ENCODE measurements at places on chromosomes 13 and 19.
A peak's percentile ranks its signal among the peaks of the same experiment; 100 is the strongest.

- DNase-seq: peak; percentile 4
Measured at GRCh38 chr19:16293118-16294091, 31.2 kb upstream of the KLF2 start.

- DNase-seq: no peak
Measured at GRCh38 chr19:4494691-4495064, 22.6 kb downstream of the HDGFL2 start.

DNA sequence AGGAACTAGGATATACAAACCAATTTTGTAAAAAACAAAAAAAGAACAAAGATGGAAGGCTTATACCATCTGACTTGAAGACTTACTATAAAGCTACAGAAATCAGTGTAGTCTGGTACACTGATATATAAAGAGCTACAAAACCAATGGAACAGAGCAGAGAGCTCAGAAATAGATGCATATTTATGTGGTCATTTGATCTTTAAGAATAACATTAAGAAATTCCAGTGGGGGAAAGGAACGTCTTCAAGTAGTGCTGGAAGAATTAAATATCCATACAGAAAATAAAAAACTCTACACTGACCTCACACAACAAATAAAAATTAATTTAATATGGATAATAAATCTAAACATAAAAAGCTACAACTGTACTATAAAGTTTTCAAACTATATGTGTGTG lies 317.0 kb downstream of the ENOX1 start:
- DNase-seq: no peak

- DNase-seq: peak; percentile 35
Measured at GRCh38 chr19:55546822-55547614, 1.7 kb upstream of the SBK3 start.

DNA sequence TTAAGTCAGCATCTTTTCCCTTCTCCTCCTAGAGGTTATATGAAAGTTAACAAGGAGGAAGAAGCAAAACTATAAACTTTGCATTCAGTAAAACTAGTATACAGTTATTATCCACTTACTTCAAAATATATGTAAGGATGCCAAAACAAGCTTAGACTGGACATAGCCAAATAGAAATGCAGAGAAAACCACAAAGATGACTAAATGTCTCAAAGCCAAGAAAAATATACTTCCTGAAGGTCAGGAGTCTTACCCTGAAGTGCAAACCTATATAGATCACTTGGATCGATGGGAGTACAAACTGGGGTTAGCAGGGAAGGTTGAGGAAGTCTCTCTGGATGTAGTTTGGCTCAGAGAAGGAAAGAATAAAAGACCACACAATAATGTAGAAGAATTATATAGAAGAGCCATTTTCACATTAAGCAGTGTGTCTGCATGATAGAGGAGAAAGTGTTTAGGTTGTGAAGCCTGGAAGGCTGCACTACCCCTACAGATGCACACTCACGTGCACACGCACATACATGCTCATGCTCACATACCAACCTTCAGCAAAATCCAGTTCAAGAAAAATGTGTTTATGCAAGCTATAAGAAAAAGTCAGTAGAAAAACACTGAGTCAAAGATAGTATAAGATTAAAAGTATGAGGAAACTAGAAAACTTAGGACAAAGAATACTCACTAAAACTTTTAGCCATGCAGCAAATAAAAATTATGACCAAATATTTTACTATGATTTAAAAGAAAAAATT lies 112.1 kb upstream of the RXFP2 start:
- no peak for DNase-seq

DNA sequence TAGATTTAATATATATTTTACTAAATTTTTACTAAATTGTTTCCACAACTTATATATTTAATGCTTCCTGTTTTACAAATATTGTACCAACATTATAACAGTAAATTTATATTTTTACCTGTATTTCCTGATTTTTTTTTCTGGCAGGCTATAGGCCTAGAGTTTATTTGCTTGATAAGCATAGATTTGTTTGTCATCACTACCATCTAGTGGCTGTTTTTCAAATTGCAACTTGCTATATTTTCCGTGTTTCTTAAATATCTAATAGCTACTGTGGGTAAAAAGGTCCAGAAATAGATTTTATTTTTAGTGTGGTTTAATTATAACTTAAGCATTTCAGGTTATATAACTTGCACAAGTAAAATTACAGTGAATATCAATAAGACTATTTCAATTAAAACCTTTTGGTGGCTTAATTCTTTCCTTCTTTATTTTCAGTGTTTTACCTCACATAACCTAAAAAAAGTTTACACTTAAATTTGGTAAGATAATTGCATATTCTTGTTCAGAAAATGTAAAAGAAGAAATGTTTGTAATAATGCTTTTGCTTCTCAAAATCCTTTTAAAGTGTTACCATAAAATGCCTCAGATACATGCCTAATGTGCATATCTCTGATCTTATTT lies 60.6 kb downstream of the NDFIP2 start:
- DNase-seq: peak; percentile 92

DNA sequence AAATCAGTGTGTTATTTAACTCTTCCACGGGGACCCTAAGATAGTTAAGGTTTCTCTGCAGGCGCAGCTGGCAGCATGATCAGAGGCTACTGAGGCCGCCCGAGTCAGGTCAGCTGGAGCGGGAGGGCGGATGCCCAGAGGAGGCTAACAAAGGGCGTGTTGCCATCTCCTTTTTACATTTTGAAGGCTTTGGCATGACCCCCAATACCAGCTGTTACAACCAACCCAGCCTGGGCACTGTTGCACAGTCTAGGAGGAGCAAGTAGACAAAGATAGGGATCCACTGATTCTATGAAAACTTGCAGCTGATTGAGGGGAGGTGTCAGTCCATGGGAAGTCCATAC lies 15.7 kb downstream of the COL4A2 start:
- DNase-seq: no peak

DNA sequence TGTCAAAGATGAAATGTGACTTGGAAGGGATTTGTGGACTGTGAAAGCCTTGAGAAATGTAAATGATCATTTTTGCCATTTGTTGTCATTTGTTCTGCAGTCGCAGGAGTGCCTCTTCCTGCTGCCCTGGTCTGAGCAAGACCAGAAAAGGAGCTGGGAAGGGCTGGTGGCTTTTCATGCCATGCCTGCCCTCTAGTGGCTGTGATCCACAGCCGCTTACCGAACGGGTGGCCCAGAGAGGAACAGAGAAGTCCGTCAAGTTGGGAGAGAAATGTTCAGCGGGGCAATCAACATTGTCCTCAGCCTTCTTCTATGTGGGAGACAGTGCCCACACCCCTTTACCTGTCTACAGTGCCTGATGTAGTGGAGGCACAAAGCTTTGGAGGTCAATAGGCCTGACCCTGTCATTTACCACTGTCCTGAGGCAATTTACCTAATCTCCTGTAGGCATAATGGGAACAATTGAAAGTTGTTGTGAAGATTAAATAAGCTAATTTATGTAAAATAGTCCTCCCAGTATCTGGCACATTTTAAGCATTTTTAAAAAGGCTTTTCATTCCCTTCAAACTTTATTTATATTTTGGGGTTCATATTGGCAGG lies 224.5 kb downstream of the B3GLCT start:
- DNase-seq: peak; percentile 76

- DNase-seq: no peak
Measured at GRCh38 chr13:76009267-76009890, 373.2 kb downstream of the LMO7 start.

GRCh38 chr13:70023516-70023915 lies 84.1 kb upstream of the ATXN8OS start:
- peak; percentile 90 for DNase-seq

GRCh38 chr13:65724226-65724625 lies 1505.9 kb downstream of the PCDH9 start:
- no peak for DNase-seq

DNA sequence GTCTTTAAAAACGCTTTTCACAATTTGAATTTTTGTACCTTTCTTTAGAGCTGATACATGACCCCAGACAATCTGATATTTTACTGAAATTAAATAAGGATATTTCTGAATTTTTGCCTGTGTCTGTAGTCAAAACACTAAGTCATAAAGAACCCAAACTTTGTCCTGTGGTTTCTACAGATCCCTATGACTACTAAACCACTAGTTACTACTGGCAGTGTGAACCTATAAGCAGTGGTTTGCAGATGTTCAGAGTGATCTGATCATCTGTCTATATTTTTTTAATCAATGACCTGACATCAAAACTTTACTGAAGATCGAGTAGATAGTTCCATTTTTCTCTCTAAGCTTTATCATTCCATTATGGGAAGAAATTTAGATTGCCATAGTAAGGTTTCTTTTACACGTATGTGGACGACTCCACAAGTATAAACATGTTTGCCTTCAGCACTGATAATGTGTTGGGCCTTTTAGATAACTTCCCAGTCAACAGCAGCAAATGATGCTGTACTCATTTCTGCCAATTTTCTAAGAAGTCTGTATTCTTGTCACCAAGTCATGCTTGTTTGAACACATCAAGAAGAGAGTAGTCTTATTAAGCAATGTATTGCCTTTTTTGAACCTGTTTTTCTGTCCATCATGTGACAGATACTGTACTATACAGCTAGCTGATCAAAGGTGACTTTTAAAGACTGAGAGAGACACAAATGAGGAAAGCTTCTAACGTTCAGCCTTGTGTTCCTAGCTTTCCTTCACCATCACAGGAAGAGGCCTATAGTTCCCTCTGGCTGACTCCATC lies 21.8 kb downstream of the POLR1D start:
- DNase-seq: no peak

DNA sequence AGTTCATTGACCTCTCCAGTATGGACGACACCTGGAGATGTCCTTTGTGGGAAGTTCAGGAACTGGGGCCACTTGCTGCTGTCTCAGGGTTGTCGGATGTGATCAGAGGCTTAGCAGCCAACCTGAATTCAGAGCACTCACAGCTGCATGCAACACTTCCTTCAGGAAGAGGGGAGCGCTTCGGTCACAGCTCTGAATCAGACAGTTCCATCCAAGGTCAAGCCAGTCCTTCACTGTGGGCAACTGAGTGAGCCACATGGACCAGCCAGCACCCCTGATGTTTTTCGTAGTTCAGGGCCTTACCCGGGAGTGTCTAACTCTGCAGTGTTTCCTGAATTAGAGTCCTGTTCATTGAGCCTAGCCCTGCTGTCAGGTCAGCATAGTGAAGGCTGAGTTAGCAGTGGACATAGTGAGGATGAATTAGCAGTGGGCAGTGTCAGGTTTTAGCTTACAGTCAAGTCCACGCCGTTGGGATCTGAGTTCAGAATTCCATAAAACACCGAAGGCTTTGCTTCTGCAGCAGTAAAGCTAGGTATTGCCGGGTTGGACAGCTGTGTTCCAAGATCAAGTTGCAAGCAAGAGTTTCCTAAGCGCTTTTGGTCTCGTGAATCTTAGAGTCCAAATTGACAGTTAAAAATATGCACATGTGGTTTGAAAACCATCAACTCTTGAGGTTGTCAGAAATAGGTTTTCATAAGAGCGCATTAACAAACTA lies 5.1 kb downstream of the ZNF555 start:
- no peak for DNase-seq

DNA sequence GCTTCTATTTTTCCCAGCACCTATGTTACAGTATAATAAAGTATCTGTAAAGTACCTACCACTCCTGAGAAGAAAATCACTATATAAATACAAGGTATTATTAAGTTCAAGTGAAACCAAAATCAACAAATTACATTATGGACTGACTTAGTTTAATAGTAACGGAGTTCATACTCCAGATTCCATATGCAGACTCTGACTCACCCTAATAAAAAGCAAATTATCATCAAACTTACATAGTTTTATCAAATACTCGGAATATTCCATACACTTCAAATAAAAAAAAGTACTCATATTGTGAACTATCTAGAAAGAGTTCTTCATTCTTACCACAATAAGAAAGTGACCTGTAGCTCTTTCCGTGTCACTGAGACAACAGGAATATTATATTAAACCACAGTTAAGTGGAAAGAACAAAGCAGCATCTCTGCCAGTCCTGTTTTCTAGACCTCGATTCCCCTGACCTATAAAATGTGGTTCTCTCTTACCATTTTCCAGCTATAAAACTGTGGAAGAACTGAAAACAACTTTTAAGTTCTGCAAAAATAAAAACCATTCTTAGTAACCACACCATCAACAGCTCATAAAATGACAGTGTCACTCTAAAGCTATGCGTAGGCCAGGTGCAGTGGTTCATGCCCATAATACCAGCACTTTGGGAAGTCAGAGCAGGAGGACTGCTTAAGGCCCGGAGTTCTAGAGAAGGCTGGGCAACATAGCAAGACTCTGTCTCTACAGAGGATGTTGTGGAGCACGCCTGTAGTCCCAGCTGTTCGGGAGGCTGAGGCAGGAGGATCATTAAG lies 42.6 kb downstream of the USP12 start:
- no peak for DNase-seq

- DNase-seq: peak; percentile 81
Measured at GRCh38 chr13:49669735-49670309, 21.5 kb downstream of the EBPL start.

DNA sequence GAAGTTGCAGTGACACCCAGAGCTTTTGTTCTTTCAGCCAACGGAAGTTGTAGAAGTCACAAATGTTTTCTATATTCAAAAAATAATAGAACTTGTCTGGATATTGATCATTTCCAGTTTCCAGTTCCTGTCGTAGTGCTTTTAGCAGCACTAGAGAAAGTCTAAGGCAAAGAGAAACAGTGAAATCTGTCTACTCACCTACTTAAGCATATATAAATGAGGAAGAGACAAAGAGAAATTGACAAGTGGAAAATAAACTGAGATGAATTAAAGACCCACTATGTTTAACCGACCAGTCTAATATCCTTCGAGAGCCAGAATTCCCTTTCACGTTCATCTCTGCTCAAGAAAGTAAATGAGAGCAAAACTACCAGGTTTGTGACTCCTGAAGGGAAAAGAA lies 36.7 kb downstream of the DACH1 start:
- DNase-seq: no peak

- DNase-seq: no peak
Measured at GRCh38 chr19:12952488-12953137, 4.4 kb downstream of the GADD45GIP1 start.

GRCh38 chr13:50167967-50168366 lies 152.7 kb downstream of the KCNRG start:
- DNase-seq: no peak

GRCh38 chr13:101053301-101054093 lies 362.8 kb downstream of the NALCN start:
- DNase-seq: peak; percentile 14

GRCh38 chr13:64429691-64430090 lies 2800.4 kb downstream of the PCDH9 start:
- DNase-seq: no peak
